PC-3 (cell line): ENCODE measurements at places on chromosomes 6 and 20. TPM values are rescaled to one million over a fixed set of nuclear protein-coding genes. Genes with fewer than 3 reads are reported as not detected.

GRCh38 chr6:7938562-7939183, 28.1 kb upstream of the TXNDC5 start:
- no peak for DNase-seq

GRCh38 chr6:306641-307061, 14.4 kb downstream of the DUSP22 start:
- no peak for DNase-seq

DNA sequence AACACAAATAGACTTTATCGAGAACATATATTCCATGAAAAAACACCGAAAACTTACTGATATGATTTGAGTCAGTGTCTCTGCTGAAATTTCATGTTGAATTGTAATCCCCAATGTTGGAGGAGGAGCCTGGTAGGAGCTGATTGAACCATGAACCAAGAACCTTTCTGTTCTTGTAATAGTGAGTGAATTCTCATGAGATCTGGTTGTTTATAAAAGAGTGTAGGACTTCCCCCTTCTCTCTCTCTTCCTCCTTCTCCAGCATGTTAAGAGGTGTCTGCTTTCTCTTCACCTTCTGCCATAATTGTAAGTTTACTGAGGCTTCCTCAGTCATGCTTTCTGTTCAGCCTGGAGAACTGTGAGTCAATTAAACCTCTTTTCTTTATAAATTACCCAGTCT, 1289.3 kb upstream of the CITED2 start:
- DNase-seq, result no peak

AVP gene
- not detected in 2 replicates for total RNA-seq

ZMYND8 gene
- 11.6 and 12.8 TPM in 2 replicates for total RNA-seq
